ENCODE measurements at places on chromosomes 16 and 17.

DNA sequence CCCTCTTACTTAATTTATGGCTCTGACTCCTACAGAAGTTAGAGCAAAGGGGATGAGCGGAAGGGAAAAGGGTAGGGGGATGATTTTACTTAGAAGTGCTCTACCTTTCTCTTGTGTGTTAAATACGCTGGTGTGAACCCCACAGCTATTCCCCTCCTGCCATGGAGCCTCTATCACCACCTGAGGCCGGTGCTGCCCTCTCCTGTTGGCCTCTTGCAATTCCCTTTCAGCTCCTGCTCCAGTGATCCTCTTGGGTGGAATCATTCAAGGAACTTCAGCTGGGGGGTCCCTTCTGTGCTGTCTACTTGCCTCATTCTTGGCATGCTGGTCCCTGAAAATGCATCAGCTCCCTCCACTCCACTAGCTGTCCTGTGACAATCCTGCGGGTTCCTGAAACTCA is 41.8 kb upstream of the CDH8 start:
- DNase-seq, result peak; percentile 14

DNA sequence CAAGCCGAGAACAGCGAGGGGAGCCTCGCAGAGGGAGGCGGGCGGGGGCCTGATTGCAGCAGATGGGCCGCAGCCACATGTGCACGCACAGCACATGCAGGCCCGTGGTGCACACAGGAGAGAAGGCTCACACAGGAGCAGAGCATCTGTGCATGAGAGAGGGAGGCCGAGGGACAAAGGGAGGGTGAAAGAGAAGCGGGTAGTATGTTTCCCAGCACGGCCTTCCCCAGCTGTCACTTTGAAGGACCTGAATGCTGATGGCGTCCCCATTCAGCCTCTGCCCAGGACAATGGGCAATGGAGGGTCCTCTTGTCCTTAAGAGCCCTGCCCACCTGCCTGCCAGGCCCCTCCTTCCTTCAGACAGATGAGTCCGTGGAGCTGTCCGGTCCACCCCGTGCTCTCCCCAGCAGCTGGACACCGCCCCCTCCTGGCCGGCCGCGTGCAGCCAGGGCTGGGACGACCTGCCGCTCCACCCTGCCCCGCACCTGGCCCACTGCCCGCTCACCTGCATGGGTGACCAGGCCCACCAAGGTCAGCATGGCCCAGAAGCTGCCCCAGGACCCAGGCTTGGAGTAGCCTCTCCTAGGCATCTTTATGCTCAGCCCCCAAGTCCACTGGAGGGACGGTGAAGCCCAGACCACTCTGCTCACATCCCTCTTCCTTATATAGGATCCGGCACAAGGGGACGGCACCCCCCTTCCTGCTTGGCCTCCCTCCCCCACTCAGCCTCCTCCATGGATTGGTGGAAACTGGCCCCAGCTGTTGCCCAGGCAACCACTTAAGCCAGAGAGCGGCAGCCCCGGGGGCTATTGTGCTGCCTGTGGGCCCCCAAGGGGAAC is at the start of gene BTBD17:
Gene BTBD17 (minus strand): TSS at position 639 of the 839 bp plus-strand sequence. CDS start 49 bp downstream, at position 590.
- DNase-seq, result peak; percentile 81

DNA sequence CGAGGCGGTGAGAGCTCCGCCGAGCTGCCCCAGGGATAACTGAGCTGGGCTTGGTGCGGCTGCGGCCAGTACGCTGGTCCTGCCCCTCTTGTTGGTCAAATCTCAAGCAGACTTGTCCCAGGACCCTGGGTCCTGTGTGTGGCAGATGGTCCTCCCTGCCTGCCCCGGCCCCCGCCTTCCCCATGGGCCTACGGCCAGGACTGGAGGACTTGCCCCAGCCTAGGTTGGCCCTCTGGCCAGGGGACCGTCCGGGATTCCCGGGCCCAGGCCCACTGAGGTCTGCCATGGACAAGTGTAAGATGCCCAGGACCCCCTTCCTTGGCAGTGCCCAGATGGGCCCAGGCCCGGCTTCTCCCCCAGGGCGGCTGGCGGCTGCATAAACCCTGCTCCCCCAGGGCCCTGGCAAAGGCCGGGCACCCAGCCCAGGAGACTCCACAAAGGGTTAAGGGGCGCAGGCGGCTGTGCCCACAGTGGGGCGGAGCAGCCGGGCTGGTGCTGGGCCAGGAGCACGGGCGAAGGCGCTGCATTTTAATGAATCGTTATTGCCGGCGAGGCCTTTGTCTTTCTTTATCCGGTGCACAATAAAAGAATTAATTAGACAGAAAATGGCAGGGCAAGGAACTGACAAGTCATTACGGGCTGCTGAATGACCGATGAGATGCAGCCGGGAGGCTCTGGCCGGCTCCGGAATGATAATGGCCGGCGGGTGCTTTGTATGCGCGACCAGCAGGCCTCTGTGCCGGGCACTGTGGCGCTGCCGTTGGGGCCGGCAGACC is 9.1 kb downstream of the SOX8 start:
- DNase-seq, result no peak

- DNase-seq, result no peak
Measured at GRCh38 chr17:66354472-66354871, 52.1 kb downstream of the PRKCA start.

GRCh38 chr16:70290949-70291519 is 1.7 kb upstream of the AARS1 start:
- no peak for DNase-seq

DNA sequence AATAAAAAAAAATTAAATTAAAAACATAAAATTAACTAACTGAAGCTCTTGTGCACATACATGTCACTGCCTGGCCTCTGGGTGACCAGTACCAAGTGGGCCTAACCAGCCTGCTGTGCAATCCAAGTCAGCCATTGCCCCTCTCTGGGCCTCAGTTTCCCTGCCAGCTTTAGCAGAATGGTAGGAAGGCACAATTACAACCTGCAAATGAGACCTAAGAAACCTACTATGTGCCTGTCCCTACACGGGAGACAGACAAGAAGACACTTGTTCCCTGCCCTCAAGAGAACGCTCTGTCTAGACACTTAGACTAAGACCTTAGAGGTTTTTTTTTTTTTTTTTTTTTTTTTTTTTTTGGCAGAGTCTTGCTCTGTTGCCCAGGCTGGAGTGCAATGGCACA is 1.7 kb downstream of the CIAPIN1 start:
- DNase-seq, result no peak

GRCh38 chr17:79812353-79813258 is 15.7 kb upstream of the CBX8 start:
- no peak for DNase-seq

- no peak for DNase-seq
Measured at GRCh38 chr17:81033535-81034167, 1.3 kb upstream of the BAIAP2 start.

DNA sequence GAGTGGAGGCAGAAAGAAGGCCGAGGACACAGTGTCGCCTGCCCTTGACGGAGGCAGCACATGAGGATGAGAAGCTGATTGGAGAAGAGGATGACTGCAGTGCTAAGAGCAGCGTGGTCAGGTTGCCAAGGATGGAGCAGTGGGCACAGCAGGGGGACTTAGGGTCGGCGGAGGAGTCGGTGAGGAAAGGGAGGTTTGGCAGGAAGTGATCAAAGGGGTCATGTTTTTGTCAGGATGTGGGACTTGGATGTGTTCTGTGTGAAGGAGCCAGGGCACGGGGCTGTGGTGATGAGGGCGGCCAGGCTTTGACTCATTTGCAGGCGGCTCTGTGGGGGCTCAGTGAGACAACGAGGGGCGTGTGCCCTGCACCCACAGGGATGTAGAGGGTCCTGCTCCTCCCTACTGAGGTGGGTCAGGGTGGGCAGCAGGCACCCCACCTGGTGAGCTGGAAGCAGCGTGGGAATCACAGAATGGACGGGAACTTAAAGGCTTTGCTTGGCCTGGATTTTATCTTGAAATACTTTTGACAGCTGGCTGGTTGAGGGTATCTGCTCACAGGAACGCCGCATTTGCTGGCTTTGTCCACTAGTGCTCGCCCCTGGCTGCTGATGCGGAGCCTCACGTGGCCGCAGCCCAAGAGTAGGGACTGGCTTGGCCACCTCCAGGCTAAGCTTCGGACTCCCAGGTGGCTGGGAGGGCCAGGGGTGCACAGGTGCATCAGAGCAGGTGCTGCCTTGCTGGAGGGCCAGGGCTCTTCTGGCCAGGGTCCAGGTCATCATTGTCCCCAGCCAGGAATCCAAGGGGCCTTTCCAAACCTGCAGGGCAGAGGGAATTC is 6.0 kb downstream of the MPG start:
- DNase-seq, result no peak

DNA sequence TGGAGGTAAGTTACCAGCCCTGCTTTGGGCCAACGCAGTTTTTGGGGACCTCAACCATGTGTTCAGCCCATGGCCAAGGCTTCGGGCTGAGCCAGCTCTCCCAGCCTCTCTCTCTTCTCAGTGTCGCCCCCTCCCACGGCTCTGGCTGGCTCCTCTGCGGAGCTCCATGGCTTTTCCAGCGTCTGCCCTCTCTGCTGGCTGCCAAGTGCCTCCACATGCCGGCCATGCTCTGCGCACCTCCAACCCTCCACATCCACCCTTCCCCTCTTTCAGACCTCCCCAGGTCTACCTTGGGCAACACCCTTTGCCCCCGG is 23.2 kb downstream of the COTL1 start:
- no peak for DNase-seq

DNA sequence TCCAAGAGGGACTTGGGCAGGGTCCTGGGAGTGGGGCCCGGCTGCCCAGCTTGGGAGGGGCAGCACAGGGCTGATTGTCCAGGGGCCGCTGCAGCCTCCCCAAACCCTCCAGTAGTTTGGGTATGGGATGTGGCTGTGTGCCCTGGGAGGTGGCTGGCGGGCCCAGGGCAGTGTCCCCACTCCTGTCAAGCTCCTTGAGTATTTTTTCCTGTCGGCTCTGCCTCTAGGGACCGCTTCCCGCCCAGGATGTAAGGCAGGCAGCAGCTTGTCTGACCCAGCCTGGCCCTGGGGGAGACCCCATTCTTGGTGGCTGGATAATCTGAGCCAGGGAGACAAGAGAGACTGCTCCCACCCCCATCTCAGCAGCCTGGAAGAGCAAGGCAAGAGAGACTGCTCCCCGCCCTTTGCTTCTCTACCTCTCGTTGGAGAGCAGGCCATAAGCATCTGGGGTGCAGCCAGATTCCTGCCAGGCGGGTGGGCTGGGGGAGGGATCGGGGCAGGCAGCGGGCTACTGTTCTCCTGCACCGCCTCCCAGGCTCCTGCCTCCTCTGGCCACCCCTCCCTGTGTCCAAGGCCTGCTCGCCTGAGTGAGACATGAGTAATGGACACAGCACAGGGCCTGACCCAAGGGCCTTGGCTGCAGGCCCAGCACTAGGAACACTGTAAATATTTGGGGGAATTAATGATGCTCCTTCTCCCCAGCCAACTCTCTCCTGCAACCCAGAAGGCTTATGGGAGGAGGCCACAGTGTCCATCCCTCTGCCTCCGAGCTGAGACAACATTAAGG is 18.4 kb upstream of the ITGA3 start:
- no peak for DNase-seq

- DNase-seq, result no peak
Measured at GRCh38 chr16:54720259-54720658, 210.4 kb upstream of the IRX5 start.

DNA sequence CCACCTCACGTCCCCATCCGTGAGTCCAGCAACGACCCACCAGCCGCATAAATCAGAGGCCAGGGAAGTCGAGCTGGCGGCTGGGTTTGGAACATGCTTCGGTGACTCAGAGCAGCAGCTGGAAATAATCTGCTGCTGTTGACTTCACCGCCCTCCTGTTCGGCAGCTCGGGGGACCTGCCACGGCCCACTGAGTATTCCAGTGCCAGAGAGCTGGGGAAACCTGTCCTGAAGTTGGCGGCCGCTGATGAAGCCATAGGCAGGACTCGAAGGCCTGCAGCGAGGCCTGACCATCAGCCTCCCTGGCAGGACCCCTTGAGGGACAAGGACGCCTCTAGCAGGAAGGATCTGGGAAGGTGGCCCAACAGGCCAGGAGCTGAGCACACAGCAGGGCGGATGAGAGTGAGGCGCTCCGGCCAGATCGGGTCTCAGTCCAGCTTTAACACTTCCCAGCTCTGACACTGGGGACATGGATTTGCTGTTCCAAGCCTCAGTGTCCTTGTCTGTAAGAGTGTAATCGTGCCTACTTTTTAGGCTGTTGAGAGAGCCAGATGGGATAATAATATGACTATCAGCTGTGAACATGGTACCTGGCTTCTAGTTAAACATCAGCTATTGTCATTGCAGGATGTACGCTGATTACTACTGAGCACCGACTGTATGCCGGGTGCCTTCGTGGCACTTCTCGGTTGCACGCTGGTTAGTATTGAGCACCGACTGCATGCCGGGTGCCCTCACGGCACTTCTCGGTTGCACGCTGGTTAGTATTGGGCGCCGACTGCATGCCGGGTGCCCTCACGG is 50.4 kb upstream of the CIBAR2 start:
- no peak for DNase-seq

GRCh38 chr17:41483991-41484826 is 3.3 kb upstream of the KRT35 start:
- DNase-seq, result no peak

DNA sequence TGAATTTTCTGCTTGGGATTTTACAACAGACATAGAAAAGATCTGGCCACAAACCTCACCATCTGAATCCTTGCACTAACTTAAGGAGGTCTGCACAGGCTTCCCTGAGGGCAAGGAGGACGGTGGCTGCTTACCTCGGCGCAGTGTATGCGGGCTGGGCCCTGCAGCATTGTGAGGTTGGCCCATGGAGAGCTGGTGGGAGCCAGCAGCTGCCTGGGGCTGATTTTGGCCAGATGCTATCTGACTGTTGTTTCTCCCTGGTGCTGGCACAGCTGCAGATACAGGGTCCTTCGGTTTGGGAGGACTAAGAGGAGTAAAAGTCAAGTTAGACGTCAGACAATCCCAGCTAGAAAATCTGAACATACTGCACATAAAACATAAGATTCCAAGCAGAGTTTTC is 79.8 kb downstream of the ARHGAP17 start:
- no peak for DNase-seq

GRCh38 chr16:87003414-87003755 is 313.8 kb downstream of the C16orf95 start:
- no peak for DNase-seq

DNA sequence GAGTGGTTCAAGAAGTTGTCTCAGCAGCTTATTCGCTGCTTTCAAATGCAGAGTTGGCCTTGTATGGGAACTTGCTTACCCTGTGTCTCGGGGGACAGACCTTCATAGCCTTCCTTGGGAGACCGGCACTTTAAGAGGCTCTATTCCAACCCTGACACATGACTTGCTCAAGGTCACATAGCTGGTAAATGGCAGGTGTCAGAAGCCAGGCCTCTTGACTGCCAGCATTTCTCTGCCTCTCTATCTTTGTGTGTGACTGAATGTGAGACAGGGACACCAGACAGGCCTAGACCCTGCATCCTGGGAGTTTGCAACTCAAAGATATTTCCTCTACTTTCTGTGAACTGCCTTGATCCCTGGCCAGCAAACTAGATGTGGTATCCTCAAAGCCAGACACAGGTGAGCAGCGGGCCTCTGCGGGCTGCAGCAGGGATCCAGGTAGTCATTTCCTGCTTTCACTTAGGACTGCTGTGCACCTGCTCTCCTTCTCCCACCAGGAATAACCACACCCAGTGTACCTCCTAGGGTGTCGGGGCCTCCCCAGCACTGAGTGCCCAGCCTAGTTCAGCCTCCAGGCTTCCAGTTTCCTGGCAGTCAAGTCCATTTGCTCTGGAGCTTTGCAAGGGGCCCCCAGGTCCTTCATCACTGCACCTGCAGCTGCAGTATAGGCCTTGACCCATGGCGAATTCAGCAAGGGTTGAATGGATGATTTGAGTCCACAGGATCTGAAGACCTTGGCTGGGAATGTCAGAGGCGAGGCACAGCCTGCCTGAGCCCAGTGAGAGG is 116.6 kb upstream of the TNRC6C start:
- no peak for DNase-seq

All from neural crest cell (in vitro differentiated cells).